Activated T-helper 1 cell treated with anti-CD3 and anti-CD28 coated beads, Interleukin-12 subunit alpha, Interleukin-12 subunit beta, Interleukin-2, Interleukin-4 antibody, amounts not matched to agents 30 ng/mL and 10 ng/mL and 1 ng/mL, durations not matched to agents 14 hours and 24 hours and 36 hours (primary cell): ENCODE measurements at places on chromosomes 11 and 22. TPM values are rescaled to one million over a fixed set of nuclear protein-coding genes. Genes with fewer than 3 reads are reported as not detected.

DNA sequence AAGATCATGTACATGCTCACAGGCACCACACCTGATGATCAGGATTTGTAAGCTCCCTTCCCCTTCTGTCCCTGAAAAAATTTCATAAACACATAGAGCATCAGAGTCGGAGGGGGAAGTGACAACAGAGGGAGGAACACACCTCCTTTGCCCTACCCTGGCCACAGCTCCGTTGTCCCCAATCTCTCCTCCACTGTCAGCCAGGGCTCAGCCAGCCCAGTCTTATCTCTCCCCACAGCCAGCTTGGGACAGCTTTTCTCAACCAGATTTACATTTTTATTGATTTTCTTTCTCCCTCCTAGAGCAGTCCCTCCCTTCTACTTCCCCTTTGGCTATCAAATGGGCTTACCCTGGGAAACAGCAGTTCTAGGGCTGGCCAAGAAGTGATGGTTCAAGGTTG is 32.1 kb upstream of the TPBGL start:
- DNase-seq, result no peak

- no peak for DNase-seq
Measured at GRCh38 chr22:37377138-37377537, 50.1 kb downstream of the ELFN2 start.

DNA sequence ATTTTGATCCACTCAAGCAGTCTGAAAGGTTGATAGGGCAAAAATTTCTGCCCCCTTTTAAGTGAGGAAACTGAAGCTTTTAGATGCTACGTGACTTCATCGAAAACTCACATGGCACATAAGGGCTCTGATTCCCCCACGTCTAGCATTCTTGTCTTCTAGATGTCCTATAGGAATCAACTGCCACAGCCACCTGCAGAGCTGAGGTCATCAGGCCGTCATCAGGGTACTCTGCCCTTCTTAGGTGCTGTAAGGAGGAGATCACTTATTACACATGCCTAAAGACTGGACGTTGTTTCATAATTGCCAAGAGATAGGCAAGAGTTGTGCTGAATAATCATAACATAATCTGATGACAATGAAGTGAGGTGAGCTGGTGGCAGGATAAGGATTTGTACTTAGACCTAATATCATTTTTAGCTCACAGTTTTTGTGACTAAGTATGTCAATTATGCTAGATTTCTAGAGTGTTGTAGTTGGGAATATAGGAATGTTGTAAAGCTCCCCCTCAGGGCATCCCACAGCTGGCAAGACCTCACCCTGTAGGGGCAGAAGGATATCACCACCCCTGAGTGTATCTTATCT is 349.4 kb downstream of the METTL15 start:
- DNase-seq, result no peak

DNA sequence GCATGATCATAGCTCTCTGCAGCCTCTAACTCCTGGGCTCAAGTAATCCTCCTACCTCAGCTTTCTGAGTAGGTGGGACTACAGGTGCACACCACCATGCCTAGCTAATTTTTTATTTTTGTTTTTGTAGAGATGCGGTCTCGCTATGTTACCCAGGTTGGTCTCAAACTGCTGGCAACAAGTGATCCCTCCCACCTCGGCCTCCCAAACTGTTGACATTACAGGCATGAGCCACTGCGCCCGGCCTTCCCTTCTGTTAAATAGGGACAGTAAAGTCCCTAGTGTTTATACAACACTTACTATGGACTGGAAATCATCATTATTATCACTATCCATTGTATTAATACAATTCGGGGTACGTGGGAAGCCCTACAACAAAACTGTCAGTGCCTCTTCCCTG is 12.6 kb downstream of the SELENOM start:
- DNase-seq, result no peak

- DNase-seq, result no peak
Measured at GRCh38 chr11:120740380-120740779, 228.8 kb downstream of the GRIK4 start.

- DNase-seq, result no peak
Measured at GRCh38 chr11:112363527-112363926, 102.9 kb upstream of the PLET1 start.

The OR5B12 gene
- not detected in 2 replicates for total RNA-seq

The PAAF1 gene
- 22.4 and 25.0 TPM in 2 replicates for total RNA-seq

The MAJIN gene
- not detected in 2 replicates for total RNA-seq
